ENCODE measurements at places on chromosomes 1 and 21.

- DNase-seq: no peak
Measured at GRCh38 chr1:30732277-30732996, 9.1 kb upstream of the MATN1 start.

DNA sequence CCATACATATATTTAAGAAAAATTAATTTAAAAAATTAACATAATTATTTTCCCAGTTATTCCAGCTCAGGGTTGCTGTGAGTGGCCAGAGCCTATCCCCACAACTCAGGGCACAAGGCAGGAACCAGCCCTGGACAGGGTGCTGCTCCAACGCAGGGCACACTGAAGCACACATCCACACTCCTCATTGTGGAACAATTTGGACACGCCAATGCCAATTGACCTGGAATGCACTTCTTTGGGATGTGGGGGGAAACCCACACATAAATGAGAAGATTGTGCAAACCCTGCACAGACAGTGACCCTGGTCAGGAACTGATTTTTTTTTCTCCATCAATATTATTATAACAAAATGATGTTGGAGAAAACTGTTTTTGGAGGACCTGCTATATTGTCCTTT, 23.4 kb downstream of the SAMSN1 start:
- DNase-seq: no peak

DNA sequence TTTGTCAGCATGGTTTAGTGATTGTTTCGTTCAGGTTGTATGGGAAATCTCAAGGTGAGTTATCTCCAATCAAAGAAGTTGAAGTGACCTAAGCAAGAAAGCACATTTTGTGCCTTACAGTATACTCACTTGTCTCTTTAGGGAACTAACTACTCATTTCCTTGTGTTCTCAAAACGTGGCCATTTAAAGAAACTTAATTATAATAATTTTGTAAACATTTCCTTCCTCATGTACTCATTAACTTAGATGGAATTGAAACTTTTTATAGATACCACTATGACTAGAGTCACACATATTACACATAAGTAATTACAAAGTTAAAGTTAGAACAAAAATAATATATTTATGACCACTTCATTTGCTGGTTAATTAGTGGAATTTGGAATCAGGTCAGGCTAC, 552.6 kb downstream of the MRPL39 start:
- no peak for DNase-seq

DNA sequence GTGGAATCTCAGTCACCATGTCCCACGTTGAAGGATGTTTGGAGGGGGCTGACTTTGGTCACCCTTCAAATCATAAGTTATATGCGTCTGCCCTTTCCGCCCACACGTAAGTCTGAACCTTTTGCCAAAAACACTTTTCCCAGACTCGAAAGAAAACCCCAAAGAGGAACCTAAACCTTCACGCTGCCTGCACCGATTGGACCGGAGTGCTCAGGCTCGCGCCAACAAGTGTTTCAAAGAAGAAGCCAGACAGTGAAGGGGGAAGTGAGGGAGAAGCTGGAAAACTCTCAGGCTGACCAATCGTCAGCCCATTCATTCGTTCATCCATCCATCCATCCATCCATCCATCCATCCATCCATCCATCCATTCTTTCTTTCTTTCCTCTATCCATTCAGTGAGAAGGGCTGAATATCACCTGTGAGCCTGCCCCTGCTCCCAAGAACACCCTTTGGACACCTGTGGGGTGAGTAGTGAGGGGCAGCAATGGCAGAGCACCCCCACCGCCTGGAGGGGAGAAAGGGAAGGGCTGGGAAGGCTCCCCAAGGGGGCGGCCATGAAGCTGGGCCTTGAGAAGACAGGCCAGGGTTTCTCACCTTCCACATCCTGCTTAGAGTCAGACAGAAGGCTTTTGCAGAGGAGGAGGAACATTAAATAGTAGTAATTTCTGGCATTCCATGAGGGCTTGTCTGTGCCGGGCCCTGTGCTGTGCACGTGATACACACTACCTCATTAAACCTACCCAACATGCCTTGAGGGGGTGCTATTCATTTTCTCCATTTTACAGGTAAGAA, 27.1 kb upstream of the RUNX3 start:
- DNase-seq: no peak

GRCh38 chr1:169497317-169497716, 11.6 kb upstream of the SLC19A2 start:
- DNase-seq: no peak

DNA sequence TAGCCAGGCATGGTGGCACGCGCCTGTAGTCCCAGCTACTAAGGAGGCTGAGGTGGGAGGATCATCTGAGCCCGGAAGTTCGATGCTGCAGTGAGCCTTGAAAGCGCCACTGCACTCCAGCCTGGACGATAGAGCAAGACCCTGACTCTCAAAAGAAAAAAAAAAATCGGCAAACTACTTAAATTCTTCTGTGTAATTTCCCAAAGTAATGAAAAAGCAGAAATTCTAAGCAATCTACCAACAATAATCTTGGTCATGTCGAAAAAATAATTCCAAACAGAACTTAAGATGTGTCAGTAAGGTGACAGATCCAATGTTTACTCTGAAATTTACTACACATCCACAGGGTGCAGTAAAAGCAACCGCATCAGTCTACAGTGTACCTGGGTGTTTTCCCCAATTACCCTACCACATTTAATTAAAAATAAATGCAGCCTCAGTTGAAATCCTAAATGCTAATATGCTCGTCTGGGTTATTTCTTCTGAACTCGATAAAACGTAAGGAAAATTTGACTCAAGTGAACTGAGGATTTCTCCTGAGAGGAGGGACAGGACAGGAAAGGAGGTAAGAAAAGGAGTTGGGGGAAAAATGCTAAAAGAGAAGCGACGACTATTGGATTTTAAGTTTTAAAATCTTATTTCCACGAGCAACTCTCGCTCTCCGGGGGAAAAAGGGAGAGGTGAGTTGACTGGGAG, 801 bp downstream of the EPRS1 start:
- DNase-seq: peak; percentile 25

All from Kasumi-1 (cell line).